Stimulated activated CD4-positive, alpha-beta T cell treated with anti-CD3 and anti-CD28 coated beads, Interleukin-15, amount 100 ng/mL, for 48 hours (primary cell): ENCODE measurements at places on chromosomes 1 and 21.

GRCh38 chr21:37341254-37341960 lies 25.2 kb upstream of the DYRK1A start:
- DNase-seq, result no peak

- no peak for DNase-seq
These were observed 359.8 kb downstream of the DUSP10 start for GRCh38 chr1:221381910-221382623.

GRCh38 chr21:45289134-45289533 lies 1.4 kb upstream of the POFUT2 start:
- no peak for DNase-seq

GRCh38 chr1:39141925-39142324 lies 62.6 kb upstream of the MACF1 start:
- DNase-seq, result no peak

- DNase-seq, result no peak
These were observed 129.7 kb downstream of the DUSP10 start for GRCh38 chr1:221612047-221612777.

DNA sequence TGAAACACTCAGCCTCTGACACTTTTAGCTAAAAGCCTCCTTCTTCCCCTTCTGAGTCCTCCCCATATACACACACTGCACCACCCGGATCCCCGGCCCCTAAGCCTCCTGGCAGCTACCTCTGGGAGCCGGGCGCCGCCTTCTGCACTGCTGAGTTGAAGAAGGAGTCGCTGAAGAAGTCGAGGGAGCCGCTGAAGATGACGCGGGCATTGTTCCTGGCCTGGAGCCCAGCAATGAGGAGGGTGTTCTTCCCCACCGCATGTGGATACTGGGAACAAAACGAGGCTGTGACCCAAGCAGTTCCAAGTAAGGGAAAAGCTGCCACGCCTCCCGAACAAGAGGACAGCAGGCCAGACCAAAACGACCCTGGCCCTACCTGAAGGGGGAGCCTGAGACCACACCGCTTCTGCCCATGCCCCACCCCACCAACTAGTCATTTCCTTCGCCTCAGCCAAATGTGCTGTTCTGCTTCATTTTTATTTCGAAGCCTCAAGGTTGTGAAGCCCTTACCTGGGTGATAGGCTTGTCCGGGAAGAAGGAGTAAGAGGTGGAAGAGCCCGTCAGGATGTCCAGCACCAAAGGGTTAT lies 7.0 kb downstream of the DDOST start:
- no peak for DNase-seq

GRCh38 chr21:23887725-23888306 lies 1719.5 kb downstream of the MRPL39 start:
- DNase-seq, result no peak

- no peak for DNase-seq
These were observed 53.9 kb downstream of the TOR1AIP2 start for GRCh38 chr1:179823693-179824092.

- no peak for DNase-seq
These were observed 12.8 kb downstream of the PDE9A start for GRCh38 chr21:42666023-42666747.

GRCh38 chr1:2061065-2061778 lies 11.0 kb downstream of the PRKCZ start:
- no peak for DNase-seq

GRCh38 chr21:21714426-21714825 lies 716.2 kb downstream of the NCAM2 start:
- DNase-seq, result no peak

GRCh38 chr21:27026501-27026900 lies 59.6 kb upstream of the ADAMTS5 start:
- no peak for DNase-seq
